C1 segment of cervical spinal cord (tissue), 14 donors: ENCODE measurements at places on chromosomes 1 and 21.
A peak's percentile ranks its signal among the peaks of the same experiment; 100 is the strongest.

- DNase-seq = no peak
Observed at GRCh38 chr1:31485166-31485565, 72.2 kb downstream of the SERINC2 start.

GRCh38 chr21:29470397-29470796 is 171.7 kb downstream of the BACH1 start:
- DNase-seq = no peak

GRCh38 chr1:231983588-231984193 is 357.1 kb downstream of the DISC1 start:
- DNase-seq = no peak

DNA sequence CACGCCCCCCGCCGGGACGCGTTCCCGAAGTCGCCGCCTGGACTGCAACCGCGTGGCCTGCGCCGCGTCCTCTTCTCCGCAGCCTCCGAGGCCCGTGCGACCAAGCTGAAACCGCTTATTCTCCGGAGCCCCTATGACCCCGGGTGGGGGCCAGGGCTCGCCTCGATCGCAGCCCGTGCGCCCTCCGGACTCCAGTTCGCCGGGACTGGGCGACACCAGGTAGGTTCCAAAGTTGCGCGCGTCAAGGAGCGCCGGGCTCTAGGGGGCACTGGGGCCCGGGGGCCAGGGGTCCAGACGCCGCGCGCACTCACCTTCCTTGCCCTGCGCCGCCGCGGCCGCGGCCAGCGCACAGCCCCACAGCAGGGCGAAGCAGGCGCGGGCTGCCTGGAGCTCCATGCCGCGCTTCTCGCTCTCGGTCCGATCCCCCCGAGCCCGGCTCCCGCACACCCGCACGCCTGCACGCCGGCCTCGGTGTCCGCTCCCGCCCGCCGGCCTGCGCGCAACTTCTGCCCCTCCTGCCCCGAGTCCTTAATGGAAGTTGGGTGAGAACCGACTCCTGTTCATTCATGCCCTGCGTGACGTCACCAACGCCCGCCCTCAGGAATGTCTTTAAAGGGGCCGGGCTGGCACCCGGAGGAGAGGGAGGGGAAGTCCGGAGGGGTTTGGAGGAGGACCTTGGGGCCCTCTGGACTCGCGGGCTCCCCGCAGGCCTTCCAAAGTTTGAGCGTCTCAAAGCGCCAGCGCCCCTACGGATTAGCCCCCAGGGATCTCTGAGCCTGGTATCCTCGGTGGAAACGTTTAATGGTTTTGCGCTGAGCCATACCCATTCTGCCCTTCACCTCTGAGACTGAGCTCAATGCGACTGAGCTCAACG is at the start of gene EPHA2:
TSS of gene EPHA2 (minus strand) at position 533 of the 874 bp plus-strand sequence. CDS start at position 396, 137 bp downstream.
- DNase-seq = peak; percentile 45

DNA sequence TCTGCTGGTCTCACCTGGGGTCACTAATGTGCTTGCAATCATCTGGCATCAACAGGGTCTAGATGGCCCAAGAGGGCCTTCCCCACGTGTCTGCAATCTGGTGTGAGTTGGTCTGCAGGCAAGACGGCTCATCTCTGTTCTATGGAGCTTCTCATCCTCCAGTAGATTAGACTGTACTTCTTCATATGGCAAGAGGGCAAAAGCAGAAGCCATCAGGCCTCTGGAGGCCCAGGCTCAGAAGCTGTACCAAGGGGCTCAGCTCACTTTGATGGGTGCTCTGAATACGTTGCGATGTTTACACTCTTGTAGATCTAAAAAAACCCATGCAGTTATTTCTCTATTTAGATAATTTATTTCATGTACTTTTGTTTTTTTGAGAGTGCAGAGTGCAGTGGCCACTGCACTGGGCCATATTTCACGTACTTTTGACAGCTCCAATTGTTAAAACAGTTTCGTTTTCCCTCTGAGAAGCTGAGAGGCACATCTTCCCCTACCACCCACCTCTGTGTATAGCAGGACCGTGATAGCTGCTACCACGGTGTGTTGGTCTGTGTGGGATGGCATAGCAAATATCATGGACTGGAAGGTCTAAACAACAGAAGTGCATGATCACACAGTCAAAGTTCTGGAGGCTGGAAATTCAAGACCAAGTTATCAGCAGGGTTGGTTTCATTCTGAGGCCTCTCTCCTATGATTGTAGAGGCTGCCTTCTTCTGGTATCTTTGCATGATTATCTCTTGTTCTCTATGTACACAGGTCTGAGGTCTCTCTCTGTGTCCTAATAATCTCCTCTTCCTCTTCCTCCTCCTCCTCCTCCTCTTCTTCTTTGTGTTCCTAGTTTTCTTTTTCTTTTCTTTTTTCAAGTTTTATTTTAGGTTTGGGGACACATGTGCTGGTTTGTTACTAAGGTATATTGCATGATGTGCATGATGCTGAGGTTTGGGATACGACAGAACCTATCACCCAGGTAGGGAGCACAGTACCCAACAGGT is 17.0 kb downstream of the CITED4 start:
- no peak for DNase-seq

DNA sequence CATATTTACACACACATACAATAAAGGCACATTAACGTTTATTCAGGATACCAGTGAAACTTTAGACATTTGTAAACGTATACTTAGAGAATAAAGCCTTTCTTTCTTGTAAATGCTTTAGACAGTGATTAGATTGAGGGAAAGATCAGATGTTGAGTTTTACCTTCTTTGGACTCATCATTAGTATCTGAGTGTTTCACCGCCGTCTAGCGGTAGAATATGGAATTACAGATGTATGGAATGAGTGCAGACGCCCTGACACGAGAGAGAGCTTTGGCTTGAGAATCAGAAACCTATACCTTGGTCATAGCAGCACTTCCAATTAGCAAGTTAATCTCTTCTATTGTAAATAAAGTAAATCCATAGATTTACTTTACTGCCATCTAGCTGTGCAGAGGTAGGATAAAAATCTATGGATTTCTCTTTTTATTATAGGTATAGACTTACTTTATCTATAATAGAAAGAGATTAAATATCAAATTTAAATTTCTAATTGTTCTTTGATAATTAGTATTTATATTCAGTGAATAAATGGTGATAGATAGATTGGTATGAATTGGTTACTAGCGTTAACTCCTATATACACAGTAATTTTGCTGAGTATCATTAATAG is 12.6 kb downstream of the FLG2 start:
- no peak for DNase-seq

- DNase-seq = peak; percentile 46
Observed at GRCh38 chr1:184035719-184036516, 1.6 kb downstream of the COLGALT2 start.

GRCh38 chr1:21693732-21694131 is 24.6 kb upstream of the RAP1GAP start:
- DNase-seq = no peak

DNA sequence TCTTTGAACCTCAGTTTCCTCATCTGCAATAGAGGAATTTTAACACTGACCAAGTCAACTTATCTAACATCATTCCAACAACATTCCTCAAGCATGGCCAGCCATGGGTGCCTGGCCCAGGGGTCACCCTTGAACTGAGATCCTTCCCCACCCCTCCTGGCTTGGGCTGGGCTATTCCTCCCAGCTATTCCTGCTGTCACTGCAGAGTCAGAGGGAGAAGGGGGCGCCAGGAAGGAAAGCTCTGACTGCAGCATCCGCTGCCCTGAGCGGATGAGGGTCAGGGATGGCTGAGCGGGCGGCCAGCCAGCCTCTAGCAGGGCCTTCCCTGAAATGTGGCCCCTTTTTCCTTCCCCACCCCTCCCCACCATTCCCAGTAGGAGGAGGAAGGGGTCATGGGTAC is 3.1 kb downstream of the TINAGL1 start:
- DNase-seq = no peak

- no peak for DNase-seq
Observed at GRCh38 chr1:209707308-209707707, 2.7 kb downstream of the HSD11B1 start.

GRCh38 chr1:195195423-195196057 is 1412.7 kb downstream of the KCNT2 start:
- no peak for DNase-seq

- no peak for DNase-seq
Observed at GRCh38 chr1:110829955-110830553, 42.9 kb upstream of the CD53 start.

- DNase-seq = no peak
Observed at GRCh38 chr1:40723196-40723955, 31.9 kb downstream of the NFYC start.

- DNase-seq = no peak
Observed at GRCh38 chr1:36414384-36414783, 16.7 kb upstream of the LSM10 start.

GRCh38 chr1:202282596-202283283 is 59.0 kb downstream of the UBE2T start:
- no peak for DNase-seq

DNA sequence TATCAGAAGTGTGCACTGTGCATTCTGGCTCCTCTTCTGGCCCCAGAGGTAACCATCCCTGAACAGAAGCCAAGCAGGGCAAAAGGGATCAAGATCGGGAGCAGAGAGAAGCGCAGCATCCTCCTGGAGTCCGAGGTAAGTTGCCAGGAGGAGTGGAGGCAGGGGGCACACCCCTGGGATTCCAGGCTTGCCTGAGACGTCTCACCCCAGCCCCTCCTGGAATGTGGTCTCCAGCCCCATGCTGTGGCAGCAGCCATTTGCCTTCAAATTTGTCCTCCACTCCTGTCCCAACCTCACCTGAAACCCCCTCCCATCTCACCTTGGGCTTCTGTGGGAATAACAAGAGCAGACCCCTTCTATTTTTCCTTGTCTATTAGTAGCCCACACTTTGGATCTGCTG is 10.1 kb downstream of the LRRC71 start:
- no peak for DNase-seq

DNA sequence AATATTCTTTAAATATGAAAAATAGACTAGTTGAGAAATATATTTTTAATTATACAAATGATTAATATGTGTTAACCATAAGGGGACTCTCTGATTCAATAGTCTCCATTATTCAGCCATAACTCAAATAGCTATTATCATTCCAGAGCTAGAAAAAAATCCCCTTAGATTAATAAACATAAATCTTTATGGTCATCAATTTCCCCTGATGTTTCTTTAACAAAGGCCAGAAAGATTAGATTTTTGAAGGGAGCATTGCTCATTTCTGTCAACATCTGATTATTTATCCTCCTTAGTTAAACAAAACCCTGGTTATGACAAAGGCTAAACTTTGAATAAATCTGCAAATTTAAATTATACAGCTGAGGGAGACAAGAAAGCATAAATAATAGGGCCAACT is 215.7 kb downstream of the PLA2G4A start:
- no peak for DNase-seq

GRCh38 chr1:9859281-9860014 is 35.7 kb upstream of the CLSTN1 start:
- no peak for DNase-seq

- DNase-seq = no peak
Observed at GRCh38 chr1:18322368-18323032, 158.2 kb upstream of the KLHDC7A start.

GRCh38 chr1:187474336-187474735 is 645.6 kb downstream of the PLA2G4A start:
- no peak for DNase-seq

DNA sequence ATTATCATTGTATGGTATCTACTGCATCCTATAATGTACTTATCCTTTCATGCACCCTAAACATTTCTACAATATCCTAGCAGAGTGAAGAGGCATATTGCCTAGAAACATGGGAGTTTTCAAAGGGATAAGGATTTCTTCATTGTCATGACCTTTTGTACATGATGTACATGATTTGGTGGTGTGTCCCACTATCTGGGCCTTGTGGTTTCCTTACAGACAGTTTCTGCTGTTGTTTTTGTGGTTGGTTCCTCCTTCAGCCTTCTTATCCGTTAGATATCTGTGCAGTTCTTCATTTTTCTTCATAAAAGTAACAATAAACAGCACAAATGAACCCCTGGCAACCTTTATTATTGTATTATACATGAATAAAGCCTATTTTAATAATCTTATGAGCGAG is 70.4 kb upstream of the BACH1 start:
- DNase-seq = no peak

DNA sequence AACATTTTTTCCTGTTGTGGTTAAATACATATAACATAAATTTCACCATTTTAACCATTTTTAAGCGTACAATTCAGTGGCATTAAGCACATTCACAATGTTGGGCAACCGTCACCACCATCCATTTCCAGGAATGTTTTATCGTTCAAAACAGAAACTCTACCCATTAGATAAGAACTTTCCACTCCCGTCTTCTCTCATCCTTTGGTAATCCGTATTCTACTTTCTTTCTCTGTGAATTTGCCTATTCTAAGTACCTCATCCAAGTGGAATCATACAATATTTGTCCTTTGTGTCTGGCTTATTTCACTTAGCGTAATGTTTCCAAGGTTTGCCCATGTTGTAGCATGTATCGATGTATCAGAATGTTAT is 336.0 kb downstream of the RRAGC start:
- no peak for DNase-seq

GRCh38 chr1:152904688-152905440 is 3.5 kb upstream of the IVL start:
- DNase-seq = no peak

DNA sequence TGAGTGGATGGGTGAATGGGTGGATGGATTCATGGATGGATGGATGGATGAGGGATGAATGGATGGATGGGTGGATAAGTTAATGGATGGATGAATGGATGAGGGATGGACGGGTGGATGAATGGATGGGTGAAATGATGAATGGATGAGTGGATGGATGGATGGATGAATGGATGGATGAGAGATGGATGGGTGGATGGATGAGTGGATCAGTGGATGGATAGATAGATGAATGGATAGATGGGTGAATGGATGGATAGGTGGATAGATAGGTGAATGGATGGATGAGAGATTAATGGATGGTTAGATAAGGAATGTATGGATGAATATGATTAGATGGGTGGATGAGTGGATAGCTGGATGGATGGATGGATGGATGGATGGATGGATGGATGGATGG is 313.5 kb downstream of the NPHP4 start:
- no peak for DNase-seq

GRCh38 chr1:197464044-197464443 is 196.0 kb downstream of the CRB1 start:
- no peak for DNase-seq

DNA sequence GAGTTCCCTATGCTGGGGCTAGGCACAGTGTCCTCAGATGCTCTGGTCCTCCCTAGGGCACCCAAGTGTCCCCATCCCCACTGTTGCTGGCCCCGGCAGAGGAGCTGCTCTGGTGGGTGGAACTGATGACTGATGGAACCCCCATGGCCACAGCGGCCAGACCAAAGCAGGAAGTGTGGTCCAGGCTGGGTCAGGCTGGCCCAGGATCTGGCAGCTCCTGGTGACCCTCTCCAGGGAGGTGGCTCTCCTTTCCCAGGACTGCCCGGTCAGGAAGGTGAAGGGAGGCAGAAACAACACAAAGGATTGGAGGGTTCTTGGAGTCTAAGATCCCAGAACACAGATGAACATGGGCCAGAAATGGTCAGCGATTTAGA is 1.1 kb downstream of the NKAIN1 start:
- DNase-seq = no peak

DNA sequence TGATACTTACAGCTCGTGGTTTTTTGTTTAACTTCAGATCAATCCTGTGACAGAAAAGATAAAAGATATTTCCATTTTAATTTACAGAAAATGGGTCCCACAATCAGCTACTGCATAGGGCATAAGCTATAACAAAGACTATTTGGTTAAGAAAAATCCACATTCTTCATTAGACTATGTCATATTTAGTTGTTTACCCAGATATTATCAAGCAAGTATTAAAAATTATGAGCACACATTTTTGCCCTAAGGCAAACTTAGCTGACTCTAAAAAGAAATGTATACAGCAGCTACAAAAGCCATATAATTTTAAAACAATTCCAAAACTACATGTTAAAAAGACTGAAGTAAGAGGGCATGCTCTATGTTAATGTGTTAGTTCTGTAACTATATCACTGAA is 18.7 kb downstream of the MEAF6 start:
- DNase-seq = no peak
